Tongue (tissue), 3 donors: ENCODE measurements at places on chromosomes 7 and 10.
A peak's percentile ranks its signal among the peaks of the same experiment; 100 is the strongest.

DNA sequence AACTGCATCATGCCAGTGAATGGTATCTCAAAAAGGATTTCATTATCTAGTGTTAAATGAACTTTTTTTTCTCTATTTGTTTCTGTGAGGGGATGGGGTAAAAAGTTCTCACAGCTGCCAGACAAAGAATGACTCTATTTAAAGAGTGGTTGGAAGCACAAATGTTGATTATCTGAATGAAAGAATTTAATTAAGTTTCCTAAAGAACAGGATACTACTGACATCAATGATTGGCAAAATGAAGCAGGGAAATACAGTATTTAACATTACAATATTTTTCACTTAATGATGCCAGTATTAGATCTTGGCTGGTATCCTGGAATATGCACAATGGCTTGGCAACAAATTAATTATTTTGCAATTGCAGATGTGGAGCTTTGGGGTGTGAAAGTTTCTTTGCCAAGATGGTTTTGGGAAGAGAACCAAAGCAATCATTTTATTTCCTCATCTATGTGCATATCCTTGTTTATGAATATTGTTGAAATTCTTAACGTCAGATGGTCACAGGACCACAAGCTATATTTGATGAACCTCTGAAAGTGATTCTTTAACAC is 336.8 kb downstream of the ARL4A start:
- DNase-seq: peak; percentile 52

DNA sequence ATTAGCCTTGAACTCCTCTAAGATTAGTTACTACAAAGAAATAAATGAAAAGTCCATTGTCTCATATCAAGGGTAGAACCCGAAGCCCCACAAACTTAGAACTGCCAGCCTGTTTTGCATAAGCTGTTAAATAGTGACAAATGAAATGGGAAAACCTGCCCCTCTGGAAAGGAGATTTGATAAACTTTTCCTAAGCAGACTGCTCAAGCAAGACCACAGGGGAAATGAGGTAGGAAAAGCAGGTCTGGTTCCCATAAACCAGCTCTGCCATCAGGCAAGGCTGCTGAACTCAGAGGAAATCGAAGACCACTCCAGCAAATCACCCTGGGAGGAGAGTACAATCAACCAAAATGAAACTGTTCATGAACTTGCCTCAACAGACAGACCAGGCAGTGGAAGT is 181.5 kb upstream of the AOAH start:
- DNase-seq: no peak

DNA sequence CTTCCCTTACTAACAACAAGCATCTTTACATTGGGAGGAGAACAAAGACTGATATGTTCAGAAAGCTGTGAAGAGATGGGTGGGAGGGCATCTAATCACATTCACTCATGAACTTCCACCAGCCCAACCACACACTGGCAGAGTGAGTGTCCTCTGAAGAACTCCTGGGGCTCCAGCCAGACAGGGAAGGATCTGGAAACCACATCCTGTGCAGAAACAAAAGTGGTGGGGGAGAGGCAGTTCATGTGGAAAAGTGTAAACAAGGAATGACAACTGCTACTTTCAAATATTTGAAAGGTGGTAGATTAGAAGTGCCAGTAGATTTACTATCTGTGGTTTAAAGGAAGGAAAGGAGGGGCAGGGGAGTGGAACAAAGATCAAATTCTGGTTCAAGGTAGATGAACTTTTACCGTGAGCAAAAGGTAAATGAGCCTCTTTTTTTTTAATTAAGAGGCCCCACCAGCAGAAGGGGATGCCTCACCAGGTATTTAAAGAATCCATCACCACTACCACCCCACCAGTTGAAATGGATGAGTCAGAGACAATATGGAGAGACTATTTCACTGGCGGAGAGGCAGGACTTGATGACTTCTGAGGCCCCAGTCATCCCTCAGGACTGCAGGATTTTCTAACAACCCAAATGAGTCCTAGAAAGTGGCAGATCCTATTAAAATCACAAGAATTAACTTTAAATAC is 34.5 kb downstream of the GOT1 start:
- peak; percentile 22 for DNase-seq

DNA sequence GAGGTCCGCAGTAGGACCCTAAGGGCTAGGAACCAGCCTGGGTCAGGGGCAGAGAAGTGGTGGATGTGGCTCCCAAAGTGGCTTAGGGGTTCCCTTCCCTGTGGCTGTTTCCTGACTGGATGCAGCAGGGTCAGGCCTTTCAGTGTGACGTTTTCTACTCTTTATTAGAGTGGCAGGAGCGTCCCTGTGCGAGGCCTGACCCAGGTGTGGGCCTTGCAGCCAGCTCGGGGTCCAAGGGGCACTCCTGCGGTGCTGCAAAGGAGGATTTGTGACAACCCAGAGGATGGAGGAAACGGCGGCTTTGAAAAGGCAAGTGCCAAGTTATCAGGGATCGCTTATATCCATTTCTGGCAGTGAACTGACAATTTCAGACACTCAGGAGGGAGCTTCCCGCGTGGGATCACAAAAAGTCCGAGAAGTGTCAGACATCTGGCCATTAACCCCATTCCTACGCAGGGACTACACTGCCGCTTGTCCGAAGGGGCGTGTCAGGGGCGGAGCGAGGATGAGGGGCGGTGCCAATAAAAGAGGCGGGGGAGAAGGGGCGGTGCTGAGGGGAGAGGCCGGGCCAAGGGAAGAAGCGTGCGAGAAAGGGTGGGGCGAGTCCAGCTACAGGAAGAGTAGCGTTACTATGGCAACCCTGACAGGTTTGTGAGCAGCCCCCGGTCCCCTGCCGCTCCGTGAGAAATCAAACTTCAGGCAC is 98.8 kb upstream of the ZNF722 start:
- peak; percentile 0 for DNase-seq

GRCh38 chr10:115956225-115957011 is 316.6 kb downstream of the GFRA1 start:
- no peak for DNase-seq

- no peak for DNase-seq
These were observed 19.1 kb upstream of the FZD8 start for GRCh38 chr10:35661236-35661635.
